ENCODE measurements at places on chromosomes 12 and 14.

DNA sequence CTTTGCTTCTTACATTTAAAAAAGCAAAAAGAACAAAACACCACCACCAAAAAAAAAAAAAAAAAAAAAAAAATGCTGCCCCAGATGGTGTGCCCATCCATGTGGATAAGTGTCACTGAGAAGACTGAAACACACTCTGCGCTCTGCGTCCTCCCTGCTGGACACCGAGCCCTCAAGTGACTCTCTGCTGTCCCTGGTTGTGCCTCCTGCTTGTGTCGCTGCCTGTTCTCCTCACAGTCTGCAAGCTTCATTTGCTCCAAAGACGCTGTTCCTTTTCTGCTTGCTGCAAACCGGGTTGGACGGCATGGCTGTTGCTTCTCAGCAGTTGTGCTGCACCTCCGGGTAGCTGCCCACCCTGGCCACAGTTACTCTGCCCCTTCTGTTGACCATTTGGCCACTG, 276.2 kb upstream of the ATP2B1 start:
- DNase-seq: no peak

- DNase-seq: no peak
These were observed 42.0 kb downstream of the GXYLT1 start for GRCh38 chr12:42102720-42103119.

DNA sequence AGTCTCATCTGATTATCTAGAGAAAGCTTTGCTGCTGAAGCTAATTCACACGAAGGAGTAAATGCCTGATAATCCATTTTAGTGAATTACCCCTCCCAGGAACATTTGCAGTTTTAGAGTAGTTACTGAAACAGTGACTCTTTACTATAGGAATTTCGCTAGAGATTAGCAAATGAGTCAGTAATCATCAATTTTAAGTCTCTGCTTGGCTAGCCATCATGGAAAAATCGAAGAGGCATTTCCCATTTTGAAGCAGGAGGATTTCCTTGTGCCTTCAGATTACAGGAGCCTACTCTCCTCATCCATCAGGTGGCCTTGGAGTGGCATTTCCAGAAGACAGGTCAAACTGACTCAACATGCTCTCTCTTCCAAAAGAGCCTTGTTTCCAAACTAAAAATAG, 154.5 kb downstream of the EGLN3 start:
- no peak for DNase-seq

- no peak for DNase-seq
These were observed 6.7 kb upstream of the CMAS start for GRCh38 chr12:22039361-22039760.

GRCh38 chr14:34404416-34404815, 57.6 kb downstream of the SPTSSA start:
- DNase-seq: no peak
